Fibroblast of skin of abdomen (primary cell): ENCODE measurements at places on chromosomes 16 and 17.

DNA sequence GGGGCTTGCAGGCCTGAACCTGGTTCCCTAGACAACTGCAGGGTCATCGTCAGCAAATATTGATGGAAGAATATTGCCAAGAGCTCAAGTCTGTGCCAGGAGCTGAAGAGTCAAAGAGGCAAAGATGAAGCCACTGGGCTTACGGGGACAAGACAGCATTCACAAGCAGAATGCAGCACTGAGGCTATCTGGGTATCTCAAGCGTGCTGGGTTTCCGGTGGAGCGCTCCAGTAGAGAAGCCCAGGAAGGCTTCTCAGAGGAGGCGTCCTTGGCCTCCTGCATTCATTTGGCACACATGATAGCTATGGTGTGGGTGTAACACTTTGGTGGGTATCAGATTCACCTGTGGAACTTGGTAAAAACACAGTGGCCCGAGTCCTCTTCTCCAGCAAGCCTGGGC, 2.9 kb downstream of the FADS6 start:
- no peak for DNase-seq

GRCh38 chr17:1487939-1488825, 4.3 kb downstream of the MYO1C start:
- peak; percentile 91 for DNase-seq

DNA sequence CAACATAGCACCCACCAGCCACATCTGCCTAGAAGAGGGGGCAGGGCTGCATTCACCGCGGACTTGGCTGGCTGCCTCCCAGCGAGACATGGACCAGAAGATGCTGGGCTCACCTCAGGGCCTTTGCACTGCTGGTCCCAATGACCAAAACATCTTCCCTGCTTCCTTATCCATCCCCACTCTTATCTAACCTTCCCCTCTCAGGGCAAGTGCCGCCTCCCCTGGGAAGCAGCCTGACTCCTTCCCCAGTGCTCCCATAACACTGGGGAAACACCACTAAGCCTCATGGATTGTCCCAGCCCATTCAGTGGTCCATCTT, 5.7 kb downstream of the TMC6 start:
- no peak for DNase-seq

DNA sequence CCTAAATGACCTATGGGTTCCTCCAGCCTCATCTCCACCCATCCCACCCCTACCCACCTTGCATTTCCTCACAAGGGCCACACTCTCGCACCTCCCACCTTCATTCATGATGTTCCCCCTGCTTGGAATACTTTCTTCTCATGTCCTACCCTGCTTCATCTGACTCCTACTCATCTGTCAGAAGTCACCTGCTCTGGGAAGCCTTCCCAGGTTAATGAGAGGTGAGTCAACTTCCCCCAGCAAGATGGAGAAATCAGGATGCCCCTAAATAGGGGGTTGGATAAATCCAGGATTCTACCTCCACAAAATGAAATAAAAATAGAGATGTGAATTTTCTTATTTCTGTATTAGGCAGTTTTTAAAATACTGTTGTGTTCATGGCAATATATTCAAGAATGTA, 51.0 kb upstream of the WSB1 start:
- DNase-seq, result no peak

- peak; percentile 46 for DNase-seq
Observed at GRCh38 chr17:62800585-62800984, 7.5 kb downstream of the MARCHF10 start.

GRCh38 chr16:19104607-19105006, 9.2 kb upstream of the ITPRIPL2 start:
- DNase-seq, result no peak
